ENCODE measurements at places on chromosomes 2 and 18.

DNA sequence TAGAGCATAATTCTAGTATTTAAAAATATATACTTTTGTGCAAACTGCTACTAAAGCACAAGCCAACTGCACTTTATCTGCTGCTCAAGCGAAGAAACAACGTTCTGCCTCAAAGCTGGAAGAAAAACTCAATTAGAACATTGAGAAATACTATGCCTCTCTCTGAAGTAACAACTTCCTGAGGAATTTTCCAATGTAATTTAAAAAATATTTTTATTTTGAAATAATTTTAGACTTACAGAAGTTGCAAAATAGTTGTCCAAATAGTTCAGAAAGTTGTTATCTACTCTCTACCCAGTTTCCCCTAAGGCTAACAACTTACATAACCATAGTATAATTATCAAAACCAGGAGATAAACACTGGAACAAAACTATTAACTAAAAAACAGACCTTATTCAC lies 12.3 kb upstream of the POLI start:
- DNase-seq, result no peak

DNA sequence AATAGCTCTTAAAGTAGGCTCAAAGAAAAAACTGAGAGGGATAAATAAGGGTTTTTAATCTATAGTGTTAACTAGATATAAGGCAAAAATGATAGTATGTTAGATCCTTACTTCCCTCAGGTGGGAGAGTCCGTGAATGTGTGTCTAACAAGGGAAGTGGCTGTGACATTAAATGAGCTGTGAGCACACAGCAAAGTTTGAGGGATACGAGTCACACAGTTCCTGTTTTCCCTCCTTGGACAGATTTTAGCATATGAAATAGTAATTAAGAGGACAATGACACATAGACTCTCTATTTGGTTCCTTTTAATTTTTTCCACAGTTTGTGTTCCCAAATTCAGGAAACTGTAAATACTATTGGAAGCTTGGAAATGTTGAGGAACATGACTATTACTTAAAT lies 148.4 kb upstream of the CAVIN2 start:
- no peak for DNase-seq

DNA sequence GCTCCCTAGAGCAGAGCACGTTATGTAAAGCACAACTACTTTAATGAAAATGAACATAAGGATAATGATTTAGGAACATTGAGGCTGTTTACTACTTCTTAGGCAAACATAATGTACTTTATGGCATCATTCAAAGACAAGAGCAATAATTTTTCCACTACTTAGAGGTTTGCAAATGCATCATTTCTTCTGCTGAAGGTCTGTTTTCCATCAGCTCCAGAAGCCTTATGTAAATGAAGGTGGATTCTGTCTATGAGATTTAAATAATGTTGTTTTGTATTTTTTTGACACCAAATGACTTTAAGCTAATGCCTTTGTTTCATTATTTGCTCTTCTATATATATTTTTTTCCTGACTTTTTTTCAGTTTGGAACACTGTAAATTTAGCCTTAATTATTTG lies 28.1 kb downstream of the MREG start:
- no peak for DNase-seq

DNA sequence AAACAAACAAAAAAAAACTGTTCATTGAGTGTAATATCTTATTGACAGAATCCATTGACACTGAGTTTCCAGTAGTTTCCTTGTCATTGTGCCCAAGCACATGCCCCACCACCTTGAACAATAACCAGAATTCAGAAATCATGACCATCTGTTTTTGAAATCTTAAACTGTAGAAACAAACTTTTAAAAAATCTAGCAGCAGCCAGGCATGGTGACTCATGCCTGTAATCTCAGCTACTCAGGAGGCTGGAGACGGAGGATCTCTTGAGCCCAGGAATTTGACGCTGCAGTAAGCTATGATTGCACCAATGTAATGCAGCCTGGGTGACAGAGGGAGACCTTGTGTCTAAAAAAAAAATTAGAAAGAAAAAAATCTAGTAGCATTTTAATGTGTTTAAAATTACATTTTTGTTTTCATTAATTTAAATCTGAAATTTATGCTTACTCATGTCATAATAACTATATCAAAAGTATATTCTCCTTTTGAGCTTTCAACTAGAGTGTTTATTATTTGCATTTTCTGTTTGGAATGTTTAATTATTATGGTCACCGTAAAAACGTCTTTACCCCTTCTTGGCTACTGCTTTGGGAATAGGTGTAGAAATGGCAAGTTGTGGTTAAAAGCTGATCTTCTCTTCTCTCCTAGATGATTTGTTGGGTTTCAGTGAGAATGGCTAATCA lies 25.2 kb upstream of the STON1 start:
- no peak for DNase-seq

- no peak for DNase-seq
Observed at GRCh38 chr18:49848115-49848514, 34.8 kb upstream of the ACAA2 start.

DNA sequence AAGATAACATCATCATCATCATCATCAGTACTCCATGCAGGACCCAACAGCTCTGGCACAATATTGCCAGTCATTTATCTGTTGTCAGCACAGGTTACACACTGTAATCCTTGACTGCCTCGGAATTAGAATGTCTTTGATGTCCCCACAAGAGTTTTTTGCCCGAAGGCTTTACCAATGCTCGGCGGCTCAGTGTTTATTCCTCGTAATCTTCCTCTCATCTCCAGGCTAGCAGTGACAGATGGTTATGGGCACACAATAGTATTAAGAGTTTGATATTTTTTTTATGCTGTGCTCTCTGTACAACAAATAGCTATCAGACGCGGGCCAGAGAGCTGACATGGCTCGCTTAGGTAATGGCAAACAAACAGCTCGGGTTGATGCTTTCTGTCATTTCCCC lies 515.2 kb downstream of the ZEB2 start:
- no peak for DNase-seq

GRCh38 chr2:107402330-107402729 lies 424.4 kb upstream of the RGPD4 start:
- no peak for DNase-seq

- DNase-seq, result no peak
Observed at GRCh38 chr2:241752689-241753276, 18.4 kb downstream of the D2HGDH start.

DNA sequence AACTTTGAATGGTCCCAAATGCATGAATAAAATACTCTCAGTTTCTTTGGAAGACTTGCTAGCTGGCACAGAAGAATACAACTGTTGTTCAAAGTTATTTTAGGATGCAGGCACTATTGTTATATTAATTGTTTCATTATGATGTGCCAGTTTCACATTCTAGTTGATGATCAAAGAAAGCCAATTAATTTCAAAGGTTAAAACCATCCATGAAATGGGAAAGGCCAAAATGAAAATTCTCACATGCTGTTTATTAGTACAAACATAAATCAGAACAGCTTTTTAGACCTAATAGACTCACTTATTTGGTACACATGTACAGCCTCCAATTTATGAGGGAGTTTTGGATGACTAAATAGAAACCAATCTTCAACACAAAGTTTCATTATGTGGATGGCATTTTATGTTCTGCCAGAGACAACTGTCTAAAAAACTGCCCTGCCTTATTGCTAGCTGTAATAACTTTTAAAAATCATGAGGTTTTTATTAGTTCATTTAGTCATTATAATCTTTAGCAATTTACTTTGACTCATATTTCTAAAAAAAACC lies 42.2 kb downstream of the RFTN2 start:
- no peak for DNase-seq

- no peak for DNase-seq
Observed at GRCh38 chr2:74420006-74420405, 1.4 kb downstream of the C2orf81 start.

DNA sequence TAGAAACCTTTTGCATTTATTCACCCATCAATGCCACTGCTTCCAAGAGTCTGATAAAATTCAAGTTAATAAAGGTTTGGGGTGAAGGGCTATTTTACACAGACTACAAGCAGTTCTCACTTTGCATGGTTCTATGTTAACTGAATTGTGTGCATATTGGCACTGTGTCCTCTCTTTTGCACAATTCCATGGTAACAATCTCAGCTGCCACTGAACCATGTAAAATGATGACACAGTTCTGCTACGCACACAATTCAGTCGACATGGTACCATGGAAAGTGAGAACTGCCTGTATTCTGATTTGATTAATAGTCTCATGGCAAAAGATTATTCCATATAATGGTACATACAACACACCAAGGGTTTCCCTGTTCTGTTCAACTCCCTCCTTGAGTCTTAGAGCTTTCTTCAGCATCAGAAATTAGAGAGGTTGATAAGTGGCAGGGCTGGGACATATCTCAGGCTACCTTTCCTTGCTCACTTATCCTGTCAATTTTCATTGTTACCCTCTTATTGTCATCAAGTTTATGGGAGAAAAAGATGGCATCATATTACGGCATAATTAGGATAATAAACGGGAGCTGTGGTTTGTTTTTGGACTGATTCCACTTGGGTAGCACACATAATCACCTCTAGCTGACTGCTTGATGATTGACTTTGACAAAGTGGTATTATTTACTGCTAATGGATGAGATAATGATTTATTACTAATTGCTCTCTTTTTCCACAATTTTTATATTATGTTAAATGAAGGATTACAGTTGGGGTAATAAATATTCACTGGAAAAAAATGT lies 139.3 kb upstream of the CREB1 start:
- DNase-seq, result no peak

DNA sequence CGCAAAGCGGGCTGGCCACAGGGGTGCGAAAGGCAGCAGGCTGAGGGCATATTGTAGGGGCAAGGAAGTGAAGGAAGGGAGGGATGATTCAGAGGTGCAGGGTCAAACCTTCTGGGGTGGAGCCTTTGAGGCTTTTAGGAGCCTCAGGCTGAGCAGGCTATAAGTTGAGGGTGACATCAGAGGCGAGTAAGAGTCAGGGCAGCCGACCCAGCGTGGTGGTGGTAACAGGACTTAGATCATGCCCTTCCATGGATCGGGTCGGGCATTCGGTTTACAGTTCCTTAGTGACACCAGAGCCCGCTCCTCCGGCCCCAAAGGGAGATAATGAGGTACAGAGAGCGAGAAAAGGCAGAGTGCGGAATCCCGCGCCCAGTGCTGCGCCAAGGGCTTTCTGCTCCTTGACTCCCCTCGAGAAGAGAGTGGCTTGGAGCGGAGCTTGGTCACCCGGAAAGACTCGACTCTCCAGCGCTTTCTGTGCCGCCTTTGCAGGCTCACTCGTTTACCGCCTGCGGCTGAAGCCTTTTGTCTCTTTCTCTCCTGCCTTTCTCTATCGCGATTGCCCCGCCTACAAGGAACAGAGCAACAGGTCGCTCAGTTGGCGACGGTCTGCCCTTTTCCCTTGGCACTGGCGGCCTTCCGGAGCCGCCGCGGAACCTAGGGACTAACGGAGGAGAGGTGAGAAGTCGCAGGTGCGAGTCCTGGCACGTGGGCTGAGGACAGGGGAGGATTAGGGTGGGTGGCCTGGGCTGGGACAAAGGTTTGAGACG lies 720 bp downstream of the LBX2 start:
- DNase-seq, result no peak

GRCh38 chr2:239264492-239264837 lies 136.4 kb downstream of the HDAC4 start:
- no peak for DNase-seq

DNA sequence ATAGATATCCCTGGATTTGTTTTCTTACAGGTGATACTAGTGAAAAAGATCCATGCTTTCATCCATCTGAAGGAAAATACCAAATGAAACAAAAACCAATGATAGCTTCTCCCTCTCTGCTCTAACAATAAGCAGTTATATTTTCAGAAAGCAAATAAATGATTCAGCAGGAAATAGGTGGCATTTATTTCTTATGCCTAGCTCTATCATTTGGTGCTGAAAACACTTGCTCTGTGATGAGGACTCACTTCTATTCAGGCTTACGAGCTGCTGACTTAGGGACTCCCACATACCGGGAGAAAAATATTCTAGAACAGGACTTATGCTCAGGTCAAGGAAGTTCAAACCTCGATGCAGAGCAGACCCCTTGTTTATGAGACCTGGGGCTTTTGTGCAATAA lies 142.6 kb downstream of the SETBP1 start:
- no peak for DNase-seq

- DNase-seq, result no peak
Observed at GRCh38 chr2:195369218-195369587, 287.8 kb upstream of the SLC39A10 start.

DNA sequence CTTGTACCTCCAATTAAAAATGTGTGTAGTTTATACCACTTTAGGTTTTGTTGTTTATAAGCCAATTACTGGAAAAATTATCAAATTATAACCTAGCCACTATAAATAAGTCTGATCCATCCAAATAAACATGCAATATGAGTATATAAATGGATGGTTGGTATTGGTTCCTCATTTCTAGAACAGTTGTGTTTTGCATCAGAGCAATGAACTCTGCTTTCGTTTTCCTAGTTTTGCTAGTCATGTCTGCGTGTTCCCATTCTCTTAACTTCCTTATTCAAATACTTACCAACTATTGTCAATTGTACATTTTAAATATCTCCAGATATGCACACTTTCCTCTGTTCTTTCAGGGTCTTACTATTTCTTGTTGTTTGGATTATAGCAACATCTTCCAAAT lies 641.7 kb downstream of the NR4A2 start:
- DNase-seq, result no peak

GRCh38 chr18:59606193-59607077 lies 90.8 kb downstream of the CCBE1 start:
- no peak for DNase-seq
